Panc1 (cell line): ENCODE measurements at places on chromosomes 7 and 10.

GRCh38 chr10:75407713-75408508, 6.3 kb upstream of the ZNF503 start:
- DNase-seq: no peak

DNA sequence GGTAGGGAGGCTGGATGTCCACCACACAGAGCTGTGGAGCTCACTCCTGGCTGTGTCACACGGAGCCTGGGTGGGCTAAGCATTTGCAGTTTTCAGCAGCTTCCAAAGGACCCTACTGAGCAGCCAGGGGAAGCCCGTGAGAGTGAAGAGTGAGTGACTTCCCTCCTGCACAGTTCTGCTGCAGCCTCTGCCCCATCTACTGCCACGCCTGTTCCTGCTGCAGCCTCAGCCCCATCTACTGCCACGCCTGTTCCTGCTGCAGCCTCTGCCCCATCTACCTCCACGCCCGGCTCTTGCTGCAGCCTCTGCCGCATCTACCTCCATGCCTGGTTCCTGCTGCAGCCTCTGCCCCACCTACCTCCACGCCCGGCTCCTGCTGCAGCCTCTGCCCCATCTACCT, 12.2 kb downstream of the ADAM8 start:
- no peak for DNase-seq

GRCh38 chr10:55272886-55273285, 471.9 kb upstream of the PCDH15 start:
- no peak for DNase-seq

DNA sequence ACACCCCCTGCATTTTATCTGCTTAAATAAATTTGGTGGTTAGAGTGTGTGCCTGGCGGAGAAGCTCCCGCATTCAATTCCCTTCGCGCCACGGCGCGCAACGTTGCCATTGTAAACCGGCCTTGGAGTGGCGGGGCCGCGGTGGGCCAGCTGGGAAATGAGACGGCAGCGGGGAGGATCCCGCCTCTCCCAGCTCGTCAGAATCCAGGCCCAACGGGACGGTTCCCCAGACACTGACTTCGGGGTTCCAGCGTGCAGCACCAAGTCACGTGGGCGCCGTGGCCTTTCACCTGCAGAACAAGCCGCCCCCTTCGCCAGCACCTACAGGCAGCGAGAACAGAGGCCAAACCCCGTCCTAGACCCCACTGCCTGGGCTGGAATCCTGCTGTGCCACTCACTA, 103.4 kb downstream of the GRID1 start:
- no peak for DNase-seq

- no peak for DNase-seq
Observed at GRCh38 chr10:125190414-125190813, 30.1 kb upstream of the CTBP2 start.

DNA sequence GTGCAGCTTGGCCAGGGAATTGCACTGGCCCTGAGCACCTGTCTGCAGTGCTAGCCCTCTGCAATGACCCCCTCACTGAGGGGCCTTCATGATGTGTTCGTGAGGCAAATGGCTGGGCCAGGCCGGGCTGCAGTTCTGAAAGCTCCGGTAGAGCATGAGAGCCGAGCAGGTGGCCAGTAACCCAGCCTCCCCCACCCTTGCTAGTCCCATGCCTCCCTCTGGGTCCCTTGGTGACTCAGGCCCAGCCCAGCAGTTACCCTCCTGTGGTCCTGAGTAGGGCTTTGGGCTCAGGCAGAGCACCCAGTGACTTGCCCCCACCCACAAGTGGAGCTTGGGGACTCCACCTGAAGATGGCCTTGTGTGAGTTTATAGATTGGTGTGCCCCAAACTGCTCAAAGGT, 16.1 kb upstream of the CSGALNACT2 start:
- no peak for DNase-seq

DNA sequence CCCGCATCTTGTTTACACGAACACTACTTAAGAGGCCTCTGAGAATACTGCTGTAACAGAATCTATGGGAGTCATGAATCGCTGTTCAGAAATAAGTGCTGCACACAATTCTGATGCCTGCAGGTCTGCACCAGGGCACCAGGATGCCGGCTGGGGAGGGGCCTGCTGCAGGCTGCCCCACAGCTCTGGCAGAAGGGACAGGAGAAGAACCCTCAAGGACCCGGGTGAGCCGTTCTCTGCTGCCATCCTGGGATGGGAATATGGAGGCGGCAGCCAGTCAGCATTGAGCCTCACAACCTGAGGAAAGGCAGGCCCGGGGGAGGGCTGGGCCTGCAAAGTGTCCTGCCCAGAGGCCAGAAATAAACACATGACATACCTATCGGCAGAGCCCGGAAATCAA, 11.2 kb downstream of the TUBGCP2 start:
- no peak for DNase-seq

DNA sequence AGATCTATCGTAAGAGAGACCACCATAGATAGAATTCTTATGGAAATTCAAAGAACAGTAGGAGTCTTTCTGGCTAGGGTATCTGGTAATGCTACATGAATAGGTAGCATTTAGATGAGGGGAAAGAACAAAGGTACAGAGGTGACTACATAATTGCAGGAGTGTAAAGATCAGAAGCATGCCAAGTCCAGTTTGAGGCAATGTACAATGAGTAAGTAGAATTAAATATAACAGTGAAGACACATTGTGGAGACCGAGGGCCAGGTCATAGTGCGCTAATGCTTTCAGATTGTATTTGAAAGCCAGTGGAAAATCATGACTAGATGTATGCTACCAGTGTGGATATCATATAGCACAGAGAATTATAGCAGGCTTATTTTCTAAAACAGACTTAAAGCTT, 1611.6 kb upstream of the LRRTM3 start:
- DNase-seq: no peak

- DNase-seq: no peak
Observed at GRCh38 chr10:58576751-58577436, 64.2 kb downstream of the BICC1 start.

GRCh38 chr10:95290461-95291364, at the start of gene PDLIM1:
Gene PDLIM1 (minus strand): TSS chr10:95291003. CDS start chr10:95290915, 88 bp downstream.
- DNase-seq: no peak

- DNase-seq: no peak
Observed at GRCh38 chr10:101961591-101962498, 94.1 kb downstream of the ARMH3 start.

- DNase-seq: no peak
Observed at GRCh38 chr7:17242504-17242903, 55.9 kb upstream of the AHR start.

DNA sequence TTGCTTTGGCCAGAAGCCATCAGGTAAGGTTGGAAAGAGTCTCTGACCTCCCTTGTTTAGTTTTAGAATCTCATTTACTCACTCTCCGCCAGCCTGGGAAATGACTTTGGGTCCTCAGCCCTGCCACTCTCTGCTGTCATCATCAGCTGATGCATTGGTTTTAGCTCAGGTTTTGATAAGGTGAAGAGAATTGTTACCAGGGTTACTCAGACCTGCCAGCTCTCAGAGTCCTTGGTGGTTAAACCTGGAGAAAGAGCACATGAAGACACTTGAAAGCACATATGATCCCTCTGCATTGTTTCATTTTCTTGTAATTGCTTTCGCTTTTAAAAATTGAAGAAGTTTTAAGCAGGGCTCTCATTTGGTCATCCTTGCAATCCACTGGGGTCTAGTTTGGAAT, 4.0 kb upstream of the CROT start:
- no peak for DNase-seq

GRCh38 chr7:55486192-55486590, 86.1 kb downstream of the VOPP1 start:
- no peak for DNase-seq

GRCh38 chr10:102620138-102620590, 24.1 kb upstream of the TRIM8 start:
- no peak for DNase-seq
